ENCODE measurements at places on chromosomes 6 and 20.

DNA sequence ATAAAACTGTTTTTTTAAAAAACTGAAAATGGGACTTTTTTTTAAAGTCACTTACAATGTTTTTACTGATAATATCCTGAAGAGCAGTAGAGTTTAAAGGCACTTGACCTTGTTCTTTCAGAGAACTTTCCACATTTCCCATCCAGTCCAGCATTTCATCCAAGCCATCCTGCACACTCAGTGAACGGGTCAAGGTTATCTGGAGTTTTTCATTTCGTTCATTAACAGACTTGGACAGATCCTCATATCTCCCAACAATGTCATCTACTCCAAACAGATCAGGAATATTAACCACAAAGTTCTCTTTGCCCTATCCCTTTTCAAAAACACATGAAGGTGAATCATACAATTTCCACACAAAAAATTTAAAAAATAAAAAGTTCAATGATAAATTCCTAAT lies 69.1 kb downstream of the DST start:
- DNase-seq = no peak

- DNase-seq = no peak
These were observed 17.6 kb upstream of the SERPINB9 start for GRCh38 chr6:2920671-2921112.

DNA sequence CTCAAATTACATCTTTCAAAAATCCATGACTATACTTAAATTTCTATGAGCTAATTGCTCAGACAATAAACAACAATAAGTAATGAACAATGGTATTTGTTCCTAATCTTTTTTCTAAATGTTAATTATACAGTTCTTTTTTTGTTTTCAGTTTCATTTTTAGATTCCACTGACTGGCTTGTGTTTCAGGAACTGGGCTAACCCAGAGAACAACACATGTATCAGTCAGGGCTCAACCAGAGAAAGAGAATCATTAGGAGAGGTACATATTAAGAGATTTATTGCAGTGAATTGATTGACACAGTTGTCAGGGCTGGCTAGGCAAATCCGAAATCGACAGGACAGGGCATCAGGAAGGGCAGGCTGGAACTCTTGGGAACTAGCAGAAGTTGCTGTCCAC lies 182.8 kb downstream of the GRM1 start:
- no peak for DNase-seq

DNA sequence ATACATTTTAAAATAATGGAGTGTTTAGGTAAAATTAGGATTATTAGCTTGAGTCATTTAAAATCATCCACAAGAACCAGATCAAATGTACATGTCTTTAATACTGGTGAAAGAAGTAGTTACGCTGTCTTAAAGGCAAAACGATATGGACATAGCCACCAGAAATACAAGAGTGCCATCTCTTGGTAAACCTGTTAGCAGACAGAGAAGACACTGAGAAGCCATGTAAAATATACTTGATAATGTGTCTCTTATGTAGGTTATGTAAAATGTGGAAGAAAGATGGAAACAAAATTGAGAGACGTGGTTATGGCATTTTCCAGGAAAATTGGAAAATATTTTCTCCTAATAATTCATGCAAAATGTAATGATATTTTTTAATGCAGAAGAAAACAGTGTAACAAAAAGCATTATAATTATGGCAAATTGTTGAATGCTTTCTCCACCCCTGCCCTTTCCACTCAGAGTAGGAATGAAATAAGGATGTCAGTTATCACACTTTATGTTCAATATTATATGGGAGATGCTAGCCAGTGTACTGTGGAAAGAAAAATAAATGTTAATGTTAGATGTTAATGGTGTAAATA lies 12.2 kb upstream of the SLC17A2 start:
- peak; percentile 80 for DNase-seq

DNA sequence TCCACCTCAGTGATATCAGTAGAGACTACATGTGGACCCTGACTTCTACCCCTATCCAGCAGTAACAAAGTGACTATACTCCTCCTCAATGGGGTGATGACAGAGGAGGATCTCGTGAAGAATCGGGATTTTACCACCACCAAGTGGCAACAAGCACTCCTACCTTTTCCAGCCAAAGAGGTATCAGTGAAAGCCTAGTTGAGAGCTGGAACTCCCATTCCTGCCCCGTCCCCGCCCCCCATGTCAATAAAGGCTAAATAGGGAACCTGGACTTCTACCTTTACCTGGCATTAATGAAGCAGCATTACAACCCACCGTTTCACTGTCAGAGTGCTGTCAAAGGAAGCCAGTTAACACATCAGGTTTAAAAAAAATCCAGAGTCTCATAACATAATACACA lies 45.3 kb downstream of the RNF24 start:
- DNase-seq = no peak

DNA sequence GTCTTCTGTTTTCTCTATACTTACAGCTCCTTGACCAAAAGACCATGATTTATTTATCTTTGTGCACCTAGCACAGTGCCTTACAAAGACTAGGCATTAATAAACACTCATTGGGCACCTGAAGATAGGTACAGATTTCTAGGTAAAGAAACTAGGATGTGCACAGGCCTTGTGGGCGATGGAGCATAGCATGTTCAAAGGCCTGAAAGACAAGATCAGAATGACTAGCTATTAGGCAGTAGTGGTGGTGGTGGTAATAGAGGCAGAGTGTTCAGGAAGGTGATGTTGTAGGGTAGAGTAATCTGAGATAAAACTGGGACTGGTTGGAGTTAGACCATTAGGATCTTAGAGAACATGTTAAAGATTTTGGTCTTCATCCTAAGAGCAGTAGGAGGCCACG lies 3.9 kb downstream of the TXLNB start:
- peak; percentile 1 for DNase-seq

DNA sequence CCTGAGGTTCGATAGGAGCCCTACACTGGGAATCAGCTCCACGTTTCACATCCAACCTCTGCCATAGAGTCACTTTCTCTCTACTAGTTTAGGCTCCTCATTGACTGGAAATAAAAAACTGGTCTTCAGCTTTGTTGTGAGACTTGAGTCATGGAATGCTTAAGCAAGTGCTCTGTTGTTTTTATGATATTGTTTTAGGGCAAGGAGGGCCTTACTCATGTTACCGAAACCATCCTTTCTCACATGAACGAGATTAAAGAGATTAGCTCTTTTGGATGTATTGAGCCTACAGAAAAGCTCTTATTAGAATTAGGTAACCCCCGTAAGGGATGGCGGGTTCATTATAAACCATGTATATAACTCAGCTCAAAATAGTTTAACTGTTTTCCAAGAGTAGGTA lies 6.9 kb upstream of the MOCS1 start:
- no peak for DNase-seq

GRCh38 chr6:170124150-170124549 lies 166.7 kb downstream of the DLL1 start:
- DNase-seq = no peak

DNA sequence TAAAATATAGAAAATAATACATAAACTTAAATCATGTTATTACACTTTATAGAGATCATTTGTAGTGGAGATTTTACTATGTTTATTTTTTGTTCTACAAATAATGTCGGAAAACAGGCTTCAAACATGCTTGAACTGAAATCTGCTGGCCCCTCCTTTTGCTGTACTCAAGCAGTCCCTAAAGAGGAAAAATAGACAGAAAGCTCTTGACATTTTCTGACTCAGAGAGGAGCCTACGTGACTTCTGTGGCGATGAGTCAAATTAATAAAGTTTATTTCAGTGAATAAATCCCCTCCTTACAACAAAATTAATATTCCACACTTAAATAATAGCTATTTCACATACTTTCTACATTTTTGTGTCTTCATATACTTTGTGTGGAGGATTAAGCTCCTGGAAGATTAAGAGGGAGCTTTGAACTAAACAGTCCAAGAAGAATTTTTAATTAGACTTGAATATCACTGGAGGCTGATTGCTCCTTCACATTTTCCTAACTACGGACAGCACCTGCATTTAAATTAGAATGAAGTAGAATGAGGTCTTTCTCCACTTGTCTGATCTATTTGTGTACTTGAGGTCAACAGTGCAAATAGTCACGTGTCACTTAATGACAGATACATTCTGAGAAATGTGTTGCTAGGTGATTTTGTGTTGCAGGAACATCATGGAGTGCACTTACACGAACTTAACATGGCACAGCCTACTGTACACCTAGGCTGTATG lies 1.7 kb upstream of the TREM1 start:
- DNase-seq = peak; percentile 99

- no peak for DNase-seq
These were observed 290.0 kb downstream of the HAO1 start for GRCh38 chr20:7650086-7650879.

GRCh38 chr6:66965227-66965626 lies 1258.2 kb upstream of the EYS start:
- DNase-seq = no peak

- DNase-seq = no peak
These were observed 9.8 kb downstream of the RIPOR3 start for GRCh38 chr20:50681359-50682064.

GRCh38 chr6:53313784-53314400 lies 34.9 kb downstream of the ELOVL5 start:
- DNase-seq = no peak

- peak; percentile 95 for DNase-seq
These were observed 21.6 kb downstream of the DLL1 start for GRCh38 chr6:170269151-170269845.

- DNase-seq = no peak
These were observed 23.0 kb upstream of the LY86 start for GRCh38 chr6:6565488-6565887.

GRCh38 chr6:115945306-115945705 lies 115.4 kb downstream of the FRK start:
- DNase-seq = no peak

DNA sequence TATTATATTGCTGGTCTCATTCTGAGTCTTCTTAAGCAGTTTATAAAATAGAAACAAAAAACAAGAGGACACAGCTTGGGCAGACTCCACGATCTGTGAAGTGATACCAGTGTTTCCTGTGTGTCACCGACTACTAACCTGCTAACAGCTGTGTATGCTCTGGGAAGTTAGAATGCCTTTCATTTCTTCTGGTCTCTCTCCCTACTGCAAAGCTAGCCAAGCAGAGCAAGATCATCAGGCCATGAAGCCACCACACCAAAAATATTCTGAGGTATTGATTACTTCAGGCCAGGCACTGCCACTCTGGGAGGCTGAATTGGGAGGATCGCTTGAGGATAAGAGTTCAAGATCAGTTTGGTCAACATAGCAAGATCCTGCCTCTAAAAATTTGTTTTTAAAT lies 46.9 kb upstream of the SMIM29 start:
- no peak for DNase-seq

DNA sequence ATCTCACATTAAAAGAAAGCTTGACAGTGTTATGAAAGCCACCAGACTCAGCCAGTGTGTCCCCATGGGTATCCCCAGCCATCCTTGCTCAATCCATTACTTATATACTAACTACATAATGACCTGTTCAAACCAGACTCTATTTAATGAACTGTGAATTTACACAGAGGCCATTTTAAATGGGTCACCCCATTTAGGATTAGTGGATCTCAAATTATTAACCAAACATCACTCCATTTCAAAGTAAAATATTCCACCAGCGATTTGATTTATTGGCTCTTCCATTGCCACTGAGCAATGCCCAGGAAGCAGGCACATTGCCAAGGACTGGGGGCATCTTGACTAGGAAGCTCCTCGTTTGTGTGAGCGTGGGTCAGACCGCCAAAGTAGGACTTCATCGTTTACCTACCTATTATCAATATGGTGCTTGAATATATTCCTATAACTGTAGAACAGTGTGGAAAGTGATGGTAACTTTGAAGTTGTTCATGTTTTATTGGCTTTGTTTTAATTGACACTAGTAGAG lies 15.5 kb upstream of the NPEPL1 start:
- no peak for DNase-seq

DNA sequence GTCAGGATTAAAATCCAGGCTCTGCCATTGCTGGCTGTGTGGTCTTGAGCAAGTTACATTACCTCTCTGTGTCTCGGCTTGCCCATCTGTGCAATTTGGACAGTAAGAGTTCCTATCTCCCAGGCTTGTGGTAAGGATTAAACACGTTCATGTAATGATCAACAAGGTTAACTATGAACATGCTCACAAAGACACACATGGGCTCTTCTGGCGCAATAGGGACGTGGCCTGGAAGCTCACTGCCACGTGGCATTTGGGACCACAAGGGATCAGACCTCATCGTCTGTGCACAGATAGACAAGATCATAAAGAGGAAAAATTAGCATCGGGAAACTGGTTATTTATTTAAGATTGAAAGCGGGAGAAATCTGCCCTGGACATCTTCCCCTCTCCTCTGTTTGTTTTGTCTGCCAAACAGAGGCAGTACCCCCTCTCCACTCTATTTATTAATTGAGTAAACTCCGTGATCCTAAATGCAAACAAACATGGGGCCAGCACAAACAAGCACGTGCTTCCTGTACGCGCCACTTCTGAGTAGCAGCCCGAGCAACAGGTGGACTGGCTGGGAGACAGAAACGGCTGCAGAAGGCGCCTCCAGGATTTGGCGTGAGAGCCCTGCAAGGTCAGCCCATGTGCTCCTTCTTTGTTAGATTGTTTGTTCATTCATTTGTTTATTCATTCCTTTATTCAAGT lies 95.0 kb downstream of the CDH26 start:
- DNase-seq = peak; percentile 99

- DNase-seq = no peak
These were observed 3.3 kb upstream of the TFAP2C start for GRCh38 chr20:56625837-56626236.

- peak; percentile 52 for DNase-seq
These were observed 43.1 kb downstream of the TM9SF4 start for GRCh38 chr20:32152421-32153155.

DNA sequence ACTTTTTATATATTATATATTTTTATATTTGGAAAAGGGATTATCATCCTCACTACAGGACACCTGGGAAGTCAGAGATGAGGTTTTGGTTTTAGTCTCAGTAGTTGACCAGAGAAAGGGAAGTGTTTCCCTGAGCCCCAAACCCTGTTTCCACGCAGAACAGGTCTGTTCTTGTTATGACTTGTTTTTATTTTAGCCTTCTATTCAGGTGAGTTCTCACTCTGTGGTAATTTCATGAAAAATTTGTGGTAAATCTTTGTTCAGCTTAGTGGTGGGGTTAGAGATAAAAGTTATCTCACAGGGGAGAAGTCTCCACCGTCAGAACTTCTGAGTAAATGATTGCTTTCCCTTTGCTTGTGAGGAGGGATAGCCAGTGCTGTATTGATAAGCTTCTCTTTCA lies 224.9 kb downstream of the FARS2 start:
- DNase-seq = no peak

GRCh38 chr6:107668743-107669474 lies 155.2 kb downstream of the SCML4 start:
- no peak for DNase-seq

DNA sequence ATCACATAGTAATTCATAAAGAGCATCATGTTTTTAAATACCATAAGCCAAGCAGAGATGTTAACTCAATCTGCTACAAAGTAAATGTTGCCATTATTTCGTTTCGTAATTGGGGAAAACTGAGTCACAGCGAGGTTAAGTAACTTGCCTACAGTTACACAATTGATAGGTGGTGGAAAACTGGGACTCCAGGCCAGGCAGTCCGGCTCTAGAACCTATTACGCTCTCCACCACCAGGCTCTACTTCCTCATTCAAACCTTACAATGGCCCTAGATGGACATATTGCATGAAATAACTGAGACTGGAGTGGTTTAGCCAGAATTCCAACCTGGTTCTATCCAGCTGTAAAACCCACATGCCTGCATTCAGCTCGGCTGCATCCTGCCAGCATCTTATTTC lies 58.2 kb downstream of the LINC00237 start:
- DNase-seq = no peak

- DNase-seq = no peak
These were observed 16.7 kb upstream of the MYCT1 start for GRCh38 chr6:152680879-152681517.

- no peak for DNase-seq
These were observed 36.8 kb upstream of the PRND start for GRCh38 chr20:4684837-4685413.

All from DMS53 (cell line).